Fibroblast of lung (primary cell): ENCODE measurements at places on chromosomes 7 and 10. TPM values are rescaled to one million over a fixed set of nuclear protein-coding genes. Genes with fewer than 3 reads are reported as not detected.

Gene TYW1
- 22.6 and 25.1 TPM in 2 replicates for total RNA-seq

Gene NDUFB2
- 44.9 and 116 TPM in 2 replicates for total RNA-seq

Gene SAMD9L
- total RNA-seq: 15.7 and 23.9 TPM in 2 replicates

Gene NUDT13
- total RNA-seq: 2.1 and 2.6 TPM in 2 replicates

Gene STOX1
- under 0.01 TPM in 2 replicates for total RNA-seq

Gene PRF1
- total RNA-seq: not detected in 2 replicates

DNA sequence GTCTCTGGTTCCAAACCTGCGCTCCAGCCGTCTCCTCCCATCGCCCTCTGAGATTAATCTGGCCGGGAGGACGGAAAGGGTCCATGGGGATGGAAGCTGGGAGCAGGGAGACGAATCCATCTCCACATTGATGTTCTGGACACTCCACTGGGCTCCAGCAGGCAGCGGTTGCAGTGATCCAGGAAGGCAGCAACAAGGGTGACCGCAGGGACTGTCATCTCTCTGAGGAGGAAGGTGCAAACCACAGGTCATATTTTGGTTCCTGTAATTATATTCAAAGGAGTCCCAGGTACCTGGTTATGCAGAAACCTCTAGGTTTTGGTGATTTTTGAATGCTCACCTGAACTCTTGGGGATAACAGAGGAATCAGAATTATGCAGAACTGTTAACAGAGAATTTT, 54.8 kb downstream of the EVX1 start:
- no peaks in the 10 kb centered on the region for H3K36me3 ChIP-seq
- DNase-seq: no peak
- H3K27me3 ChIP-seq: no peaks in the 10 kb centered on the region

- no peak overlapping the region for H3K4me3 ChIP-seq
- no peaks in the 10 kb centered on the region for H3K27me3 ChIP-seq
- DNase-seq: no peak
- no peaks in the 10 kb centered on the region for H3K4me1 ChIP-seq
Measured at GRCh38 chr7:71470326-71470725, 338.4 kb downstream of the GALNT17 start.

GRCh38 chr7:135186261-135186540, 15.7 kb upstream of the CYREN start:
- peaks cover 18% of the 10 kb centered on the region for H3K36me3 ChIP-seq
- no peak for DNase-seq
- H3K4me1 ChIP-seq: no peaks in the 10 kb centered on the region
- no peaks in the 10 kb centered on the region for H3K27me3 ChIP-seq
- no peak overlapping the region for H3K27ac ChIP-seq

DNA sequence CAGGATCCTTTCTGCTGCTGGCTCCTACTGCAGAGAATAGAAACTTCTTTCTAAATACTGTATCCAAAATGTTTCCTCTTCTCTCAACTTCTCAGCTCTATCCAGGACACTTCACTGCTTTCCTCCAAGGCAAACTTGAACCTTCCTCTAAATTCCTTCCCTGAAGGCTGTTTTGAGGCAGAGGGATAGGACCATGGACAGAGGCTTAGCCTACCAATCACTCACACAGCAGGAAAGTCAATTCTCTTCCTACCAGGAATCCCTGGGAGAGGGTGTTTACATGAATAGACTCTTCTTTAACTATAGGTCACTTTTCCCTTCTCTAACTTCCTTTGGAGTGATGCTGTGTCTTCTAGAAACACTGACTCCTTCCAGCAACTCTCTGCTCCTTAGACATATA, 115.6 kb upstream of the MKLN1 start:
- DNase-seq: no peak
- no peaks in the 10 kb centered on the region for H3K27me3 ChIP-seq
- no peak overlapping the region for H3K4me3 ChIP-seq
- no peaks in the 10 kb centered on the region for H3K36me3 ChIP-seq
- no peak overlapping the region for H3K27ac ChIP-seq

- no peak for DNase-seq
- peaks cover 2% of the 10 kb centered on the region for H3K27me3 ChIP-seq
- no peaks in the 10 kb centered on the region for H3K36me3 ChIP-seq
- H3K4me3 ChIP-seq: no peak overlapping the region
Measured at GRCh38 chr10:78424723-78425122, 391.1 kb downstream of the RPS24 start.

- H3K27me3 ChIP-seq: no peaks in the 10 kb centered on the region
- H3K27ac ChIP-seq: no peak overlapping the region
- H3K4me3 ChIP-seq: no peak overlapping the region
- peaks cover 15% of the 10 kb centered on the region for H3K4me1 ChIP-seq
Measured at GRCh38 chr7:41185851-41186250, 517.0 kb downstream of the INHBA start.

GRCh38 chr10:75110006-75110632, 1.3 kb upstream of the SAMD8 start:
- no peaks in the 10 kb centered on the region for H3K36me3 ChIP-seq
- H3K27me3 ChIP-seq: no peaks in the 10 kb centered on the region
- H3K27ac ChIP-seq: no peak overlapping the region
- H3K4me3 ChIP-seq: no peak overlapping the region

DNA sequence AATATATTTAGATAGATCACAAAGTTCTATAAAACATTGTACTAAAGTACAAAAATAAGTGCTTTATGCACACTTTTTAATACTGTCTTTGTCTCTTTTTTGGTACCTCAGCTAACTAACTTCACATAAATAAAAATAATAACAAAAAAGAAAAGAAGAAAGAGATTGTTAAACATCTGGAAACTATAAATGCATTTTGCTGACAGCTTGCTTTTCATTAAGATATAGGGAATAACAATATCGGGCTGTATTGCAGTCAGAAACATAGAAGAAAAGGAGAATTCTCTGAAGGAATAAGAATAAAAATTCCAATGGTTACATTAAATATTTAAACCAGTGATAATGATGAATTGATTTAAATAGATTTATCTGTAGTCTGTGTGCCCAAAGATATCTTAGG, 59.9 kb downstream of the ASAH2B start:
- H3K27me3 ChIP-seq: peaks cover 5% of the 10 kb centered on the region
- no peaks in the 10 kb centered on the region for H3K36me3 ChIP-seq
- H3K4me3 ChIP-seq: no peak overlapping the region
- DNase-seq: no peak
- H3K27ac ChIP-seq: no peak overlapping the region

GRCh38 chr7:70886547-70886946, 245.4 kb upstream of the GALNT17 start:
- no peak overlapping the region for H3K27ac ChIP-seq
- DNase-seq: no peak
- no peaks in the 10 kb centered on the region for H3K4me1 ChIP-seq

- no peak overlapping the region for H3K27ac ChIP-seq
- no peak for DNase-seq
- no peaks in the 10 kb centered on the region for H3K4me1 ChIP-seq
- H3K27me3 ChIP-seq: no peaks in the 10 kb centered on the region
Measured at GRCh38 chr10:6516281-6516928, 63.7 kb downstream of the PRKCQ start.

GRCh38 chr7:101941481-101942383, 124.3 kb downstream of the CUX1 start:
- H3K27me3 ChIP-seq: no peaks in the 10 kb centered on the region
- H3K4me1 ChIP-seq: peaks cover 15% of the 10 kb centered on the region
- peak; percentile 82 for DNase-seq
- no peak overlapping the region for H3K4me3 ChIP-seq

DNA sequence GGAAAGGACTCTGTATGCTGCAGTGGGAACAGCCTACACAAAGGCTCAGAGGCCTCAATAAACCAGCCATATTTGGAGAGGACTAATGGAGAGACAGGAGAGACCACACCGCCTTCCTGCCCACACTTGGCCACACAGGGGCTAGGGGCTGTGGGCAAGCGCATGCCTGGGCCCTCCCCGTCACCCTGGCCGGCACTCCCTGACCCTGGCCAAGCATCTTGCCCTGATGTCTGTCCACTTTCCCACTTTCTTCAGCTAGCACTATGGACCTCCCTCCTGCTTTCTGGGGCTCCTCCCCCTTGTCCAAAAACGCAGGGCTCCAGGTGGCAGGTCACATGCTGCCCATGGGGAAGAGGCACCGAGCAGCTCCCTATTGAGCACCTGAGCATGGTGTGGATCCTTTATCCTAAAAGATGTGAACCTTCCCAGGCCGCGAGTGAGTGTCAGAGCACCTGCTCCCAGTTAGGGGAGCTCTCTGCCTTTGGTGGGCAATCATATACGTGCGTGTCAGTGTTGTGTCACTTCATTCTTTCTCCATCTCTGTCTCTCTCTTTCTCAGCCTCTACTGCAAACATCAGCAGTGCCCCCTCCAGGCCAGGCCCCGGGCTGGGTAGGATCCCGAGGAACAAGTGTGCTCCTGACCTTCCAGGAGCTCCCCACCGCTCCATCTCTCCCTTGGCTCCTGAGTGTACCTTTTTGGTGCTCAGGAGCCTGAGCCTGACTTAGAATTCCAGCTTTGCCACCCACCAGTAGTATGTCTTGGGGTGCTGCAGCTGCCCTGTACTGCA, 74.0 kb downstream of the ZMIZ1 start:
- H3K27ac ChIP-seq: peak overlapping the region; percentile 57
- H3K36me3 ChIP-seq: peaks cover 34% of the 10 kb centered on the region
- H3K27me3 ChIP-seq: no peaks in the 10 kb centered on the region
- no peak for DNase-seq
- H3K4me3 ChIP-seq: no peak overlapping the region

DNA sequence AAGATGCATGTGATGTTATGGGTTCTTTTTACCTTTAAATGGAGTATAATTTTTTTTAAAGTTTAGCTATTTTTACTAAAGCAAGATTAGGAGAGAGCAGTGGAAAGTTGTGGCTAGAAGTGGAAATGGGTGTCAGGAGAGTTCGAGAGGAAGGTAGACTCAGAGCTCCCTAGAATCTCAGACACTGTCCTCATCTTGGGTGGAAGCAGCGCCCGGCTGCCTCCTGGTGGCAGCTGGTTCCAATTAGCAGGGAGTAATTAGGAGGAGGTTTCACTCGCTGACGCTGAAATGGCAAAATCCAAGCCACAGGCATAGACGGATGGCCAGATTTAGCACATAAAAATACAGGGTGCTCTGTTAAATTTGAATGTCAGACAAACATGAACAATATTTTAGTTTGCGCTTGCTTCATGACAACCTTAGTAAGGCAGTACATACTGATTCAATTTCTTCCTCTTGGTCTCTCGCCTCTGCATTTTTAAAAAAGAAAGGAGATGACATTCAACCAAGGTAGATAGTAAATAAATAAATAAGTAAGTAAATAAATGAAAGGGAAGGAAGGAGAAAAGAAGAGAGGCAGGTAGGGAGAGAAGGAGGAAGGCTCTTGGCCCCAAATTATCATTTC, 58.5 kb downstream of the LGI1 start:
- no peak overlapping the region for H3K27ac ChIP-seq
- H3K36me3 ChIP-seq: no peaks in the 10 kb centered on the region
- DNase-seq: peak; percentile 59

DNA sequence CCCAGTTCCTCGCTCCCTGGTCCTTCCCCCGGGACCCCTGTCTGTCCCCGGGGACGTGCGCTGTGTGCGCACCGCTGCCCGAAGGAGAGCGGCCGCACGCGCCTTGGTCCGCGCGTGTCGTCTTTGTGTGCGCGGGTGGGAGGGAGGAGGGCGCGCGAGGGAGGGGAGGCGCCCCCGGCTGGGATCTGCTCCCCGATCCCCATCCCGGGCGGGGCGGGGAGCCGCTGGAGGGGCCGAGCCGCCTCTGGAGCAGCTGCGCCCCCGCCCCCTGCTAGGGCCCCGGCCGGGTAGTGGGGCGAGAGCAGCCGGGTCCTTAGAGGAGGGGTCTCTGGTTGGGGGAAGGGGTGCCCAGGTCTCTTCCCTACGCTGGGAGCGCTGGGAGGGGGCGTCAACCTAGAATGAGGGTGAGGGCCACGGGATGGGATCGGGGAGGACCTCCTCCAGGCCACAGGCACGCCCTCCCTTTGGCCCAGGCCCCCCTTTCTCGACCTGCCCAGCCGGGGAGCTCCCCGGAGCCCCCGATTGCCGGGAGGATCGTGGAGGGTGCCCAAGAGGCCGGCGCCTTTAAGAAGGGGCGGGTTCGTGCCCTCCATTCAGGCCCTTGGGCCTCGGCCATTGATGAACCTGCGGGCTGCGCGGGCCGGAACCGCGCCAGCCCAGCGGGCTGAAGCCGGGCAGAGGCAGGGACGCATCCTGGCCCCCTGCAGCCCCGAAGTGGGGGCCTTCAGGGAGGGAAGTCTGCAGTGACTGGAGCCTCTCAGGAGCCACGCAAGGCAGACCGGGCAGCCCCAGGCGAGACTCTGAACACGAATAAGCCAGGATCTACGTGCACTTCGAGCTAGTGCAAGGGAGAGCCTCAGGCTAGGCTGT, 678 bp downstream of the SH2B2 start:
- peak overlapping the region; percentile 57 for H3K4me3 ChIP-seq
- H3K27me3 ChIP-seq: peaks cover 7% of the 10 kb centered on the region
- no peaks in the 10 kb centered on the region for H3K4me1 ChIP-seq
- no peak overlapping the region for H3K27ac ChIP-seq

DNA sequence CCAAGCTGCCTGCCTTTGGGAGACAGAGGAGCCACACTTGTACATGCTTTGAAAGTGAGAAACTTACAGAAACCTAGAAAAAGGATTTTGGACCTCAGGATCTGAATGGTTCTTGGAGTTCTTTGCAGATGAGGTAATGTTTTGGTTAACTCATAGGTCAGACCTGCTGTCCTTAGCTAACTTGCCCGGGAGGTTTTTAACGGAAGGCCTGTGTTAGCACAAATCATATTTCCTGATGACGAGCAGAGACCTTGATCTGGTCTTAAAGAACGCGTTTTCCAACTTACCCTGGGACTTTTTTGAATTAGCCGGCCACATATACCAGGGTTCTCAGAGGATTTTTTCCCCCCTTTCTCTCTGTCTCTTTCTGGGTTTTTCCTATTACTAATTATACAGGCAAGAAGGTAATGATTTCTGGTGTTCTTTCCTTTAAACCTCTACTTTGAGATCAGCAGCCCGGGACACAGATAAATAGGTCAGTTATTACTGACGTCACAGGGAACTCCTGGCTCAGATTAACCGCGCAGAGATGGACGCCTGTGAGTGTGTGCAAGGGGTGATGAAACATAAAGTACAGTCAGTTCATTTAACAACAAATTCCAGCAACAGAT, 101.7 kb upstream of the KLF6 start:
- H3K4me3 ChIP-seq: no peak overlapping the region
- no peaks in the 10 kb centered on the region for H3K27me3 ChIP-seq
- DNase-seq: peak; percentile 98

DNA sequence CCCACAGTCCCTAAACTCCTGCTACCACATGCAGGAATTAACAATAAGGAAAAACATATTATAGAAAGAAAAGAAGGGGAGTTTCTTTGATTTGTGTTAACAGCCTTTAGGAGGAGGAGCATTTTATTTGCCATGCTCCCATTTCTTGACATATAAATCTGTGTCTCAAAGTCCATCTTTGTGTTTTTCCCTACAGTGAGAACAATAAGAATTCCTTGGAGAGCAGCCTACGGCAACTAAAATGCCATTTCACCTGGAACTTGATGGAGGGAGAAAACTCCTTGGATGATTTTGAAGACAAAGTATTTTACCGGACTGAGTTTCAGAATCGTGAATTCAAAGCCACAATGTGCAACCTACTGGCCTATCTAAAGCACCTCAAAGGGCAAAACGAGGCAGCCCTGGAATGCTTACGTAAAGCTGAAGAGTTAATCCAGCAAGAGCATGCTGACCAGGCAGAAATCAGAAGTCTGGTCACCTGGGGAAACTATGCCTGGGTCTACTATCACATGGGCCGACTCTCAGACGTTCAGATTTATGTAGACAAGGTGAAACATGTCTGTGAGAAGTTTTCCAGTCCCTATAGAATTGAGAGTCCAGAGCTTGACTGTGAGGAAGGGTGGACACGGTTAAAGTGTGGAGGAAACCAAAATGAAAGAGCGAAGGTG, 4.1 kb downstream of the IFIT2 start:
- H3K4me1 ChIP-seq: peaks cover 3% of the 10 kb centered on the region
- no peak for DNase-seq
- no peak overlapping the region for H3K27ac ChIP-seq
- H3K4me3 ChIP-seq: no peak overlapping the region
- no peaks in the 10 kb centered on the region for H3K27me3 ChIP-seq
